CD4-positive, alpha-beta T cell treated with Interferon alpha-2 for 1 hour (primary cell): ENCODE measurements at places on chromosomes 12 and 14.

- no peak for DNase-seq
These were observed 15.3 kb downstream of the KRT2 start for GRCh38 chr12:52636592-52637258.

DNA sequence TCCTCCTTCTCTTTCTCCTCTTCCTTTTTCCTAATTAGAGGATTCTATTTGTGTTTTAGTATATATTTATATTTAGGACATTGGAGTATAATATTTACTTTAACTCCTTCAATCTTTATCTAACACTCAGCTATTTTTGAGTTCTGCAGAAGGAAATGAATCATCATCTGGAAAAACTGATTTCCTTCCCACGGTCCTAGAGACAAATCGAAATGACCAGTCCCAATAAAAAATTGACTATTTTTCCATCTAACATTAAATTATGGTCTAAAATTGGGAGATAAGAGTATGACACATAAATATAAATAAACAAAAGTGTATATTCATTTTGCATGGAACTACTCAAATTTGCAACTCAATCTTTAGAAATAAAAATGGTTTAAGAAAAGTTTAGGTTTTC is 167.4 kb downstream of the TMTC3 start:
- no peak for DNase-seq

GRCh38 chr12:62158461-62159360 is 101.5 kb upstream of the USP15 start:
- no peak for DNase-seq

- DNase-seq, result no peak
These were observed 20.9 kb downstream of the DMAC2L start for GRCh38 chr14:50333014-50333509.

DNA sequence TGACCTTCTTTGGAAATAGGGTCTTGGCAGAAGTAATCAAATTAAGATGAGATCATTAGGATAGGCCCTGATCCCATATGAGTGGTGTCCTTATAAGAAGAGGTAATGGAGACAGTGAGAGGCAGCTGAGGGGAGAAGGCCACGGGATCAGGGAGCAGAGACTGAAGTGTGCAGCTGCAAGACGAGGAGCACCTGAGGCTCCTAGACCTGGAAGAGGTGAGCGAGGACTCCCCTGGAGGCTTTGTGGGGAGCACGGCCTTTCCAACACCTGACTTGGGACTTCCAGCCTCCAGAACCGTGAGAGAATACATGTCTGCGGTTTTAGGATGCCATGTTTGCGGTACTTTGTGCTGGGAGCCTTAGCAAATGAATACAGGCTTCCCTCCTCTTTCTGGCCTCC is 37.5 kb downstream of the LRTM2 start:
- no peak for DNase-seq
